Right ventricle myocardium inferior (tissue), 1 donor: ENCODE measurements at places on chromosomes 4 and X. TPM values are rescaled to one million over a fixed set of nuclear protein-coding genes. Genes with fewer than 3 reads are reported as not detected.

NLGN4X gene
- 3.3 TPM for total RNA-seq

ZCCHC18 gene
- total RNA-seq, result 0.22 TPM

TSPAN7 gene
- 26.5 TPM for total RNA-seq

NLRP2B gene
- total RNA-seq, result not detected

FAT4 gene
- 6.5 TPM for total RNA-seq

H2BW1 gene
- not detected for total RNA-seq

POU3F4 gene
- total RNA-seq, result not detected

ENAM gene
- total RNA-seq, result 3.5 TPM

ZAR1 gene
- total RNA-seq, result not detected

GLRA2 gene
- total RNA-seq, result not detected

IRF2 gene
- 34.0 TPM for total RNA-seq

NHSL2 gene
- 5.7 TPM for total RNA-seq

DNA sequence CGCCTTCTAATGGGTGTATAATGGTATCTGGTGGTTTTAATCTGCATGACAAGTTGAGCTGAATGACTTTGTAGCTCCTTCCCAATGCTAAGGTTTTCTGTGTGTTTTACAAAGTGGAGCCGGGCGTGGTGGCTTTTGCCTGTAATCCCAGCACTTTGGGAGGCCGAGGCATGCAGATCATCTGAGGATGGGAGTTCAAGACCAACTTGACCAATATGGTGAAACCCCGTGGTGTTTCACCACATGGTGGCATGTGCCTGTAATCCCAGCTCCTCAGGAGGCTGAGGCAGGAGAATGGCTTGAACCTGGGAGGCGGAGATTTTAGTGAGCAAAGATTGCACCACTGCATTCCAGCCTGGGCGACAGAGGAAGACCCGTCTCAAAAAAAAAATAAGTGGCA lies 28.9 kb downstream of the ARFIP1 start:
- no peak for DNase-seq

GRCh38 chr4:68359508-68359907 lies 9.6 kb upstream of the YTHDC1 start:
- DNase-seq, result no peak

GRCh38 chr4:2822461-2823300 lies 21.0 kb upstream of the ADD1 start:
- peak; percentile 25 for DNase-seq

DNA sequence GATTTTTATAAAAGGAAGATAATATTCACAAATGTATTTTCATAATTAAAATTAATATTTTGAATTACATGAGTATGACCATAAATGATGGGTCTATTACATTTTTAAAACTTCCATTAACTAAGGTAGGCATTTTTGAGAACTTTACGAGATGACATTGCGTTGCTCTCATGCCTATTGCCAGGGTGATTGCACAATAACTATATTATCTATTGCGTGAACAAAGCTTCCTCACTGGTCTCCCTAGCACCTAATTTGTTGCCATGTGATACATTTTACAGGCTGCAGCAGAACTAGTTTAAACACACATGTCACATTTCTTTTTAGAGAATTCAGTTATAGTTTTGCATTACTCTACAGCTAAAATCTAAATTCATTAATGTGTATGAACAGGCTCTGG lies 289.7 kb upstream of the GRID2 start:
- DNase-seq, result no peak

DNA sequence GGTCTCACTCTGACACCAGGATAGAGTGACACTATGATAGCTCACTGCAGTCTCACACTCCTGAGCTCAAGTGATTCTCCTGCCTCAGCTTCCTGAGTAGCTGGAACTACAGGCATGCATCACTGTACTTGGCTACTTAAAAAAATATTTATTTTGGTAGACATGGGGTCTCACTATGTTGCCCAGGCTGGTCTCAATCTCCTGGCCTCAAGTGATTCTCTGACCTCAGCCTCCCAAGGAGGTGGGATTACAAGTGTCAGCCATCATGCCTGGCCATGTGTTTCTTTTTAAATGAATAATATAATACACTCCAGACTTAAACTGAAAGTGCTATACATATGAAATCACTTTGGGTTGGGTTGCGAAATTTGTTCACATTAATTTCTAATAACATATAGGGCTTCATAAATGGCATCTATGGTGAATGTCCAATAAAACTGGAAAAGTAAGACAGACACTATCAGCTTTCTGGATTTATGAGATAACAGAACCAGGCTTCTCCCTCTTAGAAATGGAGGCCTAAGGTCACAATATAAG lies 48.0 kb downstream of the SEC24D start:
- DNase-seq, result no peak

DNA sequence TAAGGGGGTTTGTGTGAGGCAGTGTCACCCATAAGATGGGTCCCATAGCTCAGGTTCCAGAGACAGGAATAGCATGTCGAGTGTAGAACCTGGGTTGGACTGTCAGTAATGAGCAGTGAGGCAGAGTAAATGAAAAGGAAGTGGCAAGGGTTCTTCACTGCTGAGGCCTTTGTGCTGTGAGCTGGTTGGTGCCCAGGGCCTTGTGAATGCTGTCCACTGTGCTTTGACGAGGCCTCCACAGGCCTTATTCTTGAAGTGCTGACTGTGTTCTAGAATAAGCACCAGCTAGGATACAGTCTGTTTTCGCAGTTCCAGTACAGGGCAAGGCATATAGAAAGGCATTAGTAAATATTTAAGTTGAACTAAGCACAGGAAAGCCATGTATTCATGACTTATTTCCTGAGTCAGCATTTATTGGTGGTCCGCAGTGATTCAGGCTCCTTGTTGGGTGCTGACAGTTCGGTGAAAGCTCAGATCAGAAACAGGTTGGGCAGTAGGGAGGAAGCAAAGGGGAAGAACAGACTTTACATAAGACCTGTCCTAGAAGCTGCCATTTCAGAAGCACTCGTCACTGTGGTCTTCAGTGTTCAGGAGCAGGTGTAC lies 25.6 kb upstream of the TADA2B start:
- no peak for DNase-seq

GRCh38 chr4:154416190-154416547 lies 75.4 kb downstream of the DCHS2 start:
- no peak for DNase-seq

DNA sequence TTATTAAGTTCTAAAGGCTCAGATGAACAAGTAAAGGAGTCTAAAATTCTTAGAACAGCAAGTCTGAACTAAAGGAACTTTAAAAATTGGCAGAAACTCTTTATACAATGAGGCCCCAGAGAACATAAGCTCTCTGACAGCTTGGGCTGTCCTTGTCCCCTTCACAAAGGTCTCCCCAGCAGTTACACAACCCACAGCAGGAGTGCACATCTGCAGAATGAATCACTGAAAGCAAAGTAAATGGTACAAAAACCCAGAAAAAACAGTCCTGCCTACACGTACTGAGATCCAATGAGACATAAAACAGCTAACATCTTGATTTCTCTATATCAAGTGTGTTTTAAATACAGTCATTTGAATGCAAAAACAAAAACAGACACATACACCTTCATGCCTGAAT lies 18.7 kb downstream of the RBBP7 start:
- no peak for DNase-seq

DNA sequence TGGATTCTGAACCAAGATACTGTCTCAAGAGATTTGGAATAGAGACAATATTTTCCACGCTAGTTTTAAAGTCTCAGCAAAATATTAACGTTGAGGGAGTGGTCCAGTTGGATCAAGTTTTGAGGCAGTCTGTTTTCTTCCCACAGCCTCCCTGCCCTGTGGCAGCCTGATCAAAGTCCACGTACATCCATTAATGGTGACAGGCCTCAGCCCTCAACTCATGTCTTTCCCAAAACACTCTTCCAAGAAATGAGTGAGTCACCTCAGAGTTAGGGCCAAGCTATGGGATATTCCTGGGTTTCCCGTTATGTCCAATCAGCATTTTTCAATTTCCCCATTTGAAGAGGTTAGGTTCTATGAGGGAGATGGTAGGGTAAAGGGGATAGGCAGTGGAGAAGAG lies 28.5 kb downstream of the EGFL6 start:
- DNase-seq, result no peak

DNA sequence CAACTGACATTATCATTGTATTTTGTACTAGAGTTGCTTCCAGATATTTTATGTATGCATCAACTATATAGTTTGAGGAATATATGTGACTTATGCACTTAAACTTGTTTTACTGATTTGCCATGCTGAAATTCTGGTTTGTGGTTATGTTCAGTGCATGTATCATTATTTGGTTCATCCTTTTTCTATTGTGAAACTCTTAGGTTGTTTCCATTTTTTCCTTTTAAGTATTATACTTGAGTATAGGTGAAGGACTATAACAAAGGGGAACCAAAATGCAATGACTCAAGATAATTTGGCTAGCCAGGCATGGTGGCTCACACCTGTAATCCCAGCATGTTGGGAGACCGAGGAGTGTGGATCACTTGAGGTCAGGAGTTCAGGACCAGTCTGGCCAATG lies 21.1 kb upstream of the EPGN start:
- DNase-seq, result no peak

DNA sequence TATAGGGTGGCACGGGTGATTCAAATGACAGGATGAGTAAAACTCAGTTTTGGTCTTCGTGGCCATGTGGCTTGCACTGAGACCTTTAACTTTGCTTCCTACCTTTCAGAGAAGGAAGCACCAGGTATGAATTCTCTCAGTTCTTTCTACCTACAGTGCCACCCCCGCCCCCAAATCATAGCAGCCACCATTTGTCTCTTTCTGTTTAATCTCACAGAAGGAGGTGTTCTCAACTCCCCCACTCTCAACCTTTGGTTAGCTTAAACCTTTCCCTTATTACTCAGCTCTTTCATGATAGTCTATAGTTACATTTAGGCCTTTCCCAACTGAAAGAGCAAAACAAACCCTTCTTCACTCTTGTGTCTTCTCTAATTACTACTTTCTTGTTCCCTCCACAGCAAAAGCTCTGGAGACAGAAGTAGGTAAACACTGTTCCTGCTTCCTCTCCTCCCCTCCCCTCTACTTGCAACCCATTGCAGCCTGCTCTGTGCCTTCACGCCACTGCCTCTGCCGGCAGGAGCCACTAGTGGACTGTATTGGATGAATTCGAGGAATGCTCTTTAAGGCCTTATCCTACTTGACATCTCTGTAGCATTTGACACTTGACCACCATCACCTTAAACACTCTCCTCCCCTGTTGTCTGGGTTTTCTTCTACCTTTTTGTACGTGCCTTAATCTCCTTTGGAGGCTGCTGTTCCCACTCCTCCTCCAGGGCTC lies 123.7 kb downstream of the AFF1 start:
- DNase-seq, result no peak

DNA sequence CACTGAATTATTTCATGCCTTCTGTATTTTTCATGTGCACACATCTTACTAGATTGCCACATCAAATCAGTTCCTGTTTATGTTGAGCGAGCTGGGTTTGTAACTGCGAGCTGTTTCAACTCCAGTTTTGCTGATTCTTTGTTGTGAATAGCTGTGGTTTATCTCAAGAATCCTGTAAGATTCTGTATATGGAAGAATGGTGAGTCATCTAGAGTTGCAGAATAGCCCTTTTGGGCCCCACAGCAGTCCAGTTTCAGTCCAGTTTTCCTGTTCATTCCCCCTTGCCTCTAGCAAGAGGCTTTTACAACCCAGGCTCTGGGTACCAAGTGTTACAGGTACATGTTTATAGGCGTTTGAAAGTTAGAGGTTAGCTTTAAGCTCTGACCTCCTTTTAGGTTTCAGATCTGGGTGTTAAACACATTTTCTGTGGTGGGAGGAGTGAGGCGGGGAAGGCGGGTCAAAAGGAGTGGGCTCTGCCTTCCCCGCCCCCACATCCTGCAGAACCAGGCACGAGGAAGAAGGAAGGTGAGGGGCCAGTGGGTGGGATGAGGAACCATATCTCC lies 32.7 kb downstream of the TBC1D14 start:
- no peak for DNase-seq

- DNase-seq, result no peak
Measured at GRCh38 chr4:67130411-67130810, 414.9 kb downstream of the CENPC start.

DNA sequence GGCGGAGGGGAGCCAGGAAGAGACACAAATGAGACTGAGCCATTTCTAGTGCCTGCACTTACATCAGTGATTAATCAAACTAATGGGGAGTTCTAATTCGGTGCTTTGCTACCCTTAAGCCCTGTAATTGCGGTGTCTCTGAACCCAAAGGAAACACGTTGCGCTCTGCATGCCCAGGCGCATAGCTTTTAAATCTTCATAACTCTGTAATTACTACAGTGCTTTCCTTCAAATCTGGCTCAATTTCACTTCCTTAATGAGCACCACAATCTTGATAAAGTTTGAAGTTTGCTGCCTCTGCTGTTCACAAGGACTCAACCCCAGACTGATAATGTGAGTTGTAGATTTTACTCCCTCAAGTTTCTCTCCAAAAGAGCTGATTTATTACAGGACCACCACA lies 5.7 kb upstream of the NHS start:
- DNase-seq, result no peak

- no peak for DNase-seq
Measured at GRCh38 chr4:24850674-24851073, 55.3 kb downstream of the SOD3 start.

DNA sequence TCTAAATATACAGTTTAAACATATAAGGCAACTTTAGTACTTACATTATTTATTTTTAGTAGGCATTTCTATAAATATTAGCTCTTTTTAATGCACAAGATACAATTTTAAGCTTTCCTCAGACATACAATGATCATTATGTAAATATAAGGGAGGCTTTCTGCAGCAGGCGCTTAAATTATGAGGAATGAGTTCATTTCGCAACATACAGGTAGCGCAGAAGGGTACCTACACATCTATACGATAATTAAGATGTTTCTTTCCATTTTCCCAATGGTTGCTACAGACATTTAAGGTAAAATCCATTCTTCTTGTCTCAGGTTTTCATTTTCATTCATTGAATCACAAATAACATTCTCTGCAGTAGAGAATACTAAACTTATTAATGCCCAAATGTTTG lies 1.2 kb downstream of the AASDH start:
- no peak for DNase-seq

DNA sequence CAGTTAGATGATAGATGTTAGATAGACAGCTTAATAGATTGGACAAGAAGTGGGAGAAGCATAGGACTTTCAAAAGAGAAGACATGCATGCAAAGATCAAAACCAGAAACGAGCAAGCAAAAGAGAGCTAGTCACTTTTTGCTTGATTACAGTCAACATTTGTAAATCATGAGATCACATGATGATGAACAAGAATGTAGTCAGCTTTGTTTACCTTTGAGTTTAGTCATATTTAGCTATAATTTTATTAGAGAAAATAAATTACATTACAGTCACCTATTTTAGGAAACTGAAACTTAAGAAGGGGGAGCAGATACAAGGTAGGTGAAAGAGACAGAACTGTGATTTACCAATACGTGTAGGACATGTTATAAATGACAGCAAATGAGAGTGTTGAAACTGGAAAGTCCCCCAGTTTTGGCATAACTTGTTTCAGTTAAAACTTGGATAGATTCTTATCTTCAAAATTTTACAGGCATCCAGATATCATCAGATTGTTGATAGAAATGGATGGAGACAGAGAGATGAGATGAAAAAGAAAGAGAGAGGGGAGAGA lies 1083.1 kb upstream of the PCDH10 start:
- no peak for DNase-seq

DNA sequence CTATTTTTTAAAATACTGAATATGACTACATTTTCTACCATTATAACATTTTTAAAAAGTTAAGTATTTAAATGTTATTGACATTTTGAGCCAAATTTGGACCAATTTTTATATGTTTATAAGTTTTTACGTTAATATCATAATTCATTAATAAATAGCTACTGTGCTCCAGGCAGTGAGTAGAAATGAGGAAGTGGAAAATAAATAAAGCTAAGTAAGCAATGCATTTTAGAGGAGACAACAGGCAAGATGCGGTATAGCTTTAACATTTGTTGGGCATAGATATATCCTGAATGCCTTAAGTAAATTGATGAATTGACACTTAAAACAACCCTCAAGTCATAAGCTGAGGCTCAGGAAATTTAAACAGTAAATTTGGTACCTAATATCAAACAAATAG lies 474.8 kb downstream of the PCDH10 start:
- DNase-seq, result no peak
